Adrenal gland (tissue), 19 donors: ENCODE measurements at places on chromosomes 4 and X. TPM values are rescaled to one million over a fixed set of nuclear protein-coding genes. Genes with fewer than 3 reads are reported as not detected.

The SPP1 gene
- total RNA-seq: 16.2 TPM

The YTHDC1 gene
- total RNA-seq: 49.4 TPM

The CXCL8 gene
- 1.6 TPM for total RNA-seq

The GAGE13 gene
- total RNA-seq: not detected

The STPG2 gene
- total RNA-seq: not detected

The CTAG1A gene
- not detected for total RNA-seq

The TKTL2 gene
- not detected for total RNA-seq

The NR3C2 gene
- 11.8 TPM for total RNA-seq

The SOWAHB gene
- total RNA-seq: 0.29 TPM

The CNKSR2 gene
- total RNA-seq: 4.1 TPM

The HTRA3 gene
- 3.6 TPM for total RNA-seq

The GAGE2A gene
- not detected for total RNA-seq

The CCSER1 gene
- not detected for total RNA-seq

The GPC4 gene
- total RNA-seq: 22.4 TPM

The SLC10A4 gene
- total RNA-seq: 2.6 TPM

The SCML1 gene
- total RNA-seq: 14.6 TPM

The MAGEA1 gene
- not detected for total RNA-seq

The CXCL11 gene
- not detected for total RNA-seq

The SERTM2 gene
- total RNA-seq: 0.08 TPM

The FATE1 gene
- total RNA-seq: not detected

The ADH1A gene
- total RNA-seq: not detected

The HS3ST1 gene
- total RNA-seq: 1.0 TPM

The MPC1L gene
- total RNA-seq: not detected

The HPSE gene
- total RNA-seq: 7.1 TPM

The TMPRSS11A gene
- total RNA-seq: not detected

The MAGEC3 gene
- not detected for total RNA-seq

The DRD5 gene
- 0.11 TPM for total RNA-seq

The GIMD1 gene
- not detected for total RNA-seq

The ADAM29 gene
- not detected for total RNA-seq

The BLTP1 gene
- 75.0 TPM for total RNA-seq

The TRIM60 gene
- not detected for total RNA-seq

The KCNIP4 gene
- total RNA-seq: 2.6 TPM

The GLRA2 gene
- 0.34 TPM for total RNA-seq
